ENCODE measurements at places on chromosomes 5 and 9.

DNA sequence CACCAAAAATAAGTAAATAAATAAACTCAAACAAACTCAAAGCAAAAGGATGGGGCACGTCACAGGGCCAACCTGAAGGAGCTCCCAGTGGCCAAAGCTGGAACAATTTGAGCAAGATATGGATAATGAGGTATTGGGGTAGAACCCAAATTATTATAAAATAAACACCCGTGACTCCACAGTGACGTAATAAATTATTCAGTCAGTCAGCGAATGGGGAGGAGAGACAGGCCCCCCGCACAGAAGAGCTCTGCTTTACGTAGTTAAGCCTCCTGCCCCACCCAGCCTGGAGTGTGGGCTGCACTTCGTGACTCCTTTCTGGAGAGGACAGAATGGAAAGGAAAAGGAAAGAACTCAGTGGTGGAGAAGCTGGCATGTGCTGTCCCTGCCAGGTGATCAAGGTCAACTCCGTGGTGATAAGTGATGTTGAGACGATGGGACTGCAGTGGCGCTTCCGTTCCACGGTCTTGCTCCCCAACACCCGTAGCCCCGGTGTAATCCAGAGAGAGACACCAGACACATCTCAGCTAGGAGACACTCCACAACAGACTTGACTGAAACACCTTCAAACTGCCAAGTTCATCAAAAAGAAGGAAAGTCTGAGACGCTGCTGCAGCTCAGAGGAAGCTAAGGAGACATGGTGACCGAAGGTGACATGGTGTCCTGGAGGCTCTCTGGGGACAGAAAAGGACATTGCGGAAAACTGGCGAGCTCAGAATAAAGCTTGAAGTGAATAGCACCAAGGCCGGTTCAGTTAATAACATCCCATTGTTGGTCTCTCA lies 83.3 kb upstream of the COL5A1 start:
- DNase-seq = no peak

DNA sequence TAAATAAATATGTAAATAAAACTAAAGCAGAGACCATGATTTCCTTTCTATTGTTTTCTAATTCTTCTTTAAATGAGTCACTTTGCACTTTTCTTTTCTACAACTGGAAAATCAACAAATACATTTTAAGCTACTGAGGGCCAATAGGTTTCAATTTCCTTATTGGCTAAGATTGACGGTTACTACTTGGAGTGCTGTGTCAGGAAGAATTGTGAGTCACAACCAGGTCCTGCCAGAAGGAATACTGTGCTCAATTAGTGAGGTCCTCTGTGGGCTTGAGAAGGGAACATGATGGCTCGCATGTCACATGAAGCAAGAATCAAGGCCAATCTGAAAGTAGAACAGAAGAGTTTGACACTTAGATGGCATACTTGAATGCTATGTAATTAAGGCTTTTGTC lies 110.8 kb downstream of the HMHB1 start:
- DNase-seq = no peak

GRCh38 chr9:74949859-74950855 lies 2.6 kb downstream of the C9orf40 start:
- DNase-seq = no peak

DNA sequence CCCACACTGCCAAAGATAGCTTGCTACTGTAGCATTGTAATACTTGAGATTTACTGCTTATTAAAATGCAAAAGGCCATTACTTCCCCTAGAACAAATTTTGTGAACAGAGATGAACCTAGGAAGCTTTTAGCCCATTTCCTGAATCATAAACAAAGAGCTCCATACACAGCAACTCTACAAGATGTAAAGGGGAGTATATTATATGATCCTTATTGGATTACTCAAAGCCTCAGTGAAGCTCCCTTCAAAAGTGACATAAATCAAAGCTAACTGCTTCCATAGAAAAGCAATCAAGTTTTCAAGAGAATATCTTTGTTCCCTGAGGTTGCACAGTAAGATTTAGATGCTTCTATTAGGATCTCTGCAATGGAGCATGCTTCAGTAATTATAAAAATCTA lies 629.8 kb downstream of the EFNA5 start:
- DNase-seq = peak; percentile 84

DNA sequence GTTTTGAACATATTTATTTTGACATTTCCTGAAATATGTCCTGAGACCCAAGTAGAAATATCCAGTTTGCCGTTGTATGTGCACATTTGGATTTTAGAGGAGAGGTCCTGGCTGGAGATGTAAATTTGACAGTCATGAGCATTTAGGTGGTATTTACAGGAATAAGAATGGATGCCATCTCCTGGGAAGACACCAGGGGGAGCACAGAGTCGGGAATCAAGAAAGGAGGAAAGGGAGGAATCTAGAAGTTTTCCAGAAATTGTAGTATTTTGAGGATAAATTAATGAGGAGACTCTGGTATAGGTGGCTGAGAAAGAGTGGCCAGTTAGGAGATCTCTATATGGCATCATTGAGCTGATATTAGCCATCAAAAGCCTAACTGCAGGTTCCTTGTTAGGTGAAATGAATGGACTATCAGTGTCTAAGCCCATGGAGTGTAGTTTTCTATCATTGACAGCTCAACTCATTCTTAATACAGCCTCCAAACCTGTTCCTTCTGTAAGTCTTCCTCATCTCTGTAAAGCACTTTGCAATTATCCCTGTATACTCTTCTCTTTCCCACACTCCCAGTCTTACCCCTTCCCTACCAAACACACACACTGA lies 7.2 kb downstream of the GAPT start:
- DNase-seq = peak; percentile 60

- no peak for DNase-seq
Measured at GRCh38 chr9:75071530-75072122, 16.3 kb downstream of the NMRK1 start.

DNA sequence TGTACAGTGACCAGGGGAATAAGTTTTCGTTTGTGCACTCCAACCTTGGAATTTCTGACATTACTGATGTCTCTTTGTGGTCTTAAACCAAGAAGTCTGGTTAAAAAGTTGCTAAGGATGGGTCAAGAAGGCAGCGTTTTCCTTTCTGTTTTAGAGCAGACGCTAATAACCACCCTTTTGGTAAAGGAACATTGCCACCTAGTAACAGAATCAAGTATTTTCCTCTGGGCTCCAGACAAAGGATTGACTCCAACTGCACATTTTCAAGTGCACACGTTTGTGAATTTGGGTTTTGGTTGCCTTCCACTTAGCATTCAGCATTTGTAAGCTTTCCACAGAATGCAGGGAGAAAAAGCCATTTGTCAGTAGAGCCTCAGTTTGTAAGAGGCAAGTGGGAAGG lies 22.2 kb upstream of the CEP78 start:
- no peak for DNase-seq

DNA sequence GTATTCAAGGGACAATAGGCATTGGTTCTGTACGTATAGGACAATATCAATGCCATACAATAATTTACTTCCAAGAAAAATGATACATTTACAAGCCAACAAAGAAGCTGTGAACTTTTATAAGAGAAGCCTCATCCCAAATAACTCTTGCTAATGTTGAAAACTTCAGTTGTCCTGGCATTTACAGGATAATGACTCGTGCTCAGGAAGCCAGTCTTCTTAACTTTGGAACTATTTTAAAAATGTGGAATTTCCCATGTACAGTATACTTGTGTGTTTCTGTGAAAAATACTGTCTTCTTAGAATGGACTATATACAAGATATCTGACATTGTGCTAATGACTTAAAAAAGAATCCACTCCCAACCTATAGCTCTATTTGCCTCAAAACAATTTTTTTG lies 1479.3 kb upstream of the CDH9 start:
- no peak for DNase-seq

- no peak for DNase-seq
Measured at GRCh38 chr9:112540800-112541199, 54.2 kb downstream of the KIAA1958 start.

GRCh38 chr9:130940693-130941576 lies 1.9 kb upstream of the FIBCD1 start:
- DNase-seq = peak; percentile 43

- no peak for DNase-seq
Measured at GRCh38 chr5:153400931-153401330, 89.5 kb upstream of the GRIA1 start.

- DNase-seq = no peak
Measured at GRCh38 chr9:90822866-90823265, 21.2 kb downstream of the SYK start.
